Cardiac atrium fibroblast (primary cell): ENCODE measurements at places on chromosomes 11 and 22. TPM values are rescaled to one million over a fixed set of nuclear protein-coding genes. Genes with fewer than 3 reads are reported as not detected.

The OR52I1 gene
- total RNA-seq = not detected in 2 replicates

The ADM2 gene
- total RNA-seq = 10.2 and 10.8 TPM in 2 replicates

The CNGA4 gene
- total RNA-seq = not detected in 2 replicates

The GDPD4 gene
- not detected in 2 replicates for total RNA-seq

The FHIP1B gene
- 8.1 and 14.3 TPM in 2 replicates for total RNA-seq

The OVOL1 gene
- total RNA-seq = not detected in 2 replicates

The ZPR1 gene
- 20.8 and 43.6 TPM in 2 replicates for total RNA-seq

The AGBL2 gene
- 1.6 TPM in 1 of 2 replicates, not detected in the other for total RNA-seq

The NLRP14 gene
- total RNA-seq = 0.49 TPM in 1 of 2 replicates, not detected in the other

The MMP8 gene
- not detected in 2 replicates for total RNA-seq

The KRTAP5-7 gene
- not detected in 2 replicates for total RNA-seq

The SYT8 gene
- total RNA-seq = 6.0 TPM in 1 of 2 replicates, not detected in the other

The OR52E8 gene
- total RNA-seq = not detected in 2 replicates

The GP1BB gene
- 10.9 TPM in 1 of 2 replicates, not detected in the other for total RNA-seq

The OLFML1 gene
- total RNA-seq = 2.8 and 5.6 TPM in 2 replicates

The TREH gene
- not detected in 2 replicates for total RNA-seq

The ACO2 gene
- total RNA-seq = 59.6 and 74.5 TPM in 2 replicates

The PRDX5 gene
- 351 and 374 TPM in 2 replicates for total RNA-seq

The C11orf42 gene
- total RNA-seq = not detected in 2 replicates
